Activated T-helper 17 cell treated with anti-CD3 and anti-CD28 coated beads, Interleukin-2, amount 50 U/mL, for 72 hours (primary cell): ENCODE measurements at places on chromosomes 13 and 19. TPM values are rescaled to one million over a fixed set of nuclear protein-coding genes. Genes with fewer than 3 reads are reported as not detected.

- ATAC-seq, result no peak
Measured at GRCh38 chr13:79745081-79745480, 264.1 kb downstream of the NDFIP2 start.

Gene CGB1
- not detected for total RNA-seq

Gene DDA1
- 45.8 TPM for total RNA-seq

Gene ERICH4
- not detected for total RNA-seq

GRCh38 chr13:65660731-65661130 lies 1569.4 kb downstream of the PCDH9 start:
- ATAC-seq, result no peak

Gene CSNK1G2
- 50.7 TPM for total RNA-seq

Gene NKG7
- 19.8 TPM for total RNA-seq

- ATAC-seq, result no peak
Measured at GRCh38 chr13:51036418-51036817, 74.7 kb downstream of the C13orf42 start.

- ATAC-seq, result no peak
Measured at GRCh38 chr19:55986487-55986886, at the start of gene NLRP5. TSS of gene NLRP5 (plus strand) at chr19:55986775.

Gene LYPD5
- 6.6 TPM for total RNA-seq

GRCh38 chr13:58051807-58052375 lies 420.3 kb downstream of the PCDH17 start:
- no peak for ATAC-seq

Gene CCDC61
- 27.6 TPM for total RNA-seq

GRCh38 chr13:50341526-50341925 lies 326.3 kb downstream of the KCNRG start:
- no peak for ATAC-seq

DNA sequence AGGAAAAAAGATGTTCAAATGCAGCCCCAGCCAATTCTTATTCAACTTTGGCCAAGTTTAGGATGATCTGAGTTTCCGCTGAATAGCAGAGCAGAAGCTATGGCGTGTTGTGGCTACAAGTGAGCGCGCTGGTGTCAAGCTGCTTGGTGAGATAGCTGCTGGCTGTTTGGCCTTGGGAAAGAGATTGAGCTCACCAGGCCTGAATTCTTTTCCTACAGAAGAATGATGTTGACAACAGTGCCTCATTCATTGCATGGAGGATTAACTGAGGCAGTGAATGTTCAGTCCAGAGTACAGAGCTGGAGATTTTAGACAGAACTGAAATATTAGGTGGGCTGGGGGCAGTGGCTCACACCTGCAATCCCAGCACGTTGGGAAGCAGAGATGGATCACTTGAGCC lies 31.5 kb upstream of the MAP3K10 start:
- no peak for ATAC-seq

DNA sequence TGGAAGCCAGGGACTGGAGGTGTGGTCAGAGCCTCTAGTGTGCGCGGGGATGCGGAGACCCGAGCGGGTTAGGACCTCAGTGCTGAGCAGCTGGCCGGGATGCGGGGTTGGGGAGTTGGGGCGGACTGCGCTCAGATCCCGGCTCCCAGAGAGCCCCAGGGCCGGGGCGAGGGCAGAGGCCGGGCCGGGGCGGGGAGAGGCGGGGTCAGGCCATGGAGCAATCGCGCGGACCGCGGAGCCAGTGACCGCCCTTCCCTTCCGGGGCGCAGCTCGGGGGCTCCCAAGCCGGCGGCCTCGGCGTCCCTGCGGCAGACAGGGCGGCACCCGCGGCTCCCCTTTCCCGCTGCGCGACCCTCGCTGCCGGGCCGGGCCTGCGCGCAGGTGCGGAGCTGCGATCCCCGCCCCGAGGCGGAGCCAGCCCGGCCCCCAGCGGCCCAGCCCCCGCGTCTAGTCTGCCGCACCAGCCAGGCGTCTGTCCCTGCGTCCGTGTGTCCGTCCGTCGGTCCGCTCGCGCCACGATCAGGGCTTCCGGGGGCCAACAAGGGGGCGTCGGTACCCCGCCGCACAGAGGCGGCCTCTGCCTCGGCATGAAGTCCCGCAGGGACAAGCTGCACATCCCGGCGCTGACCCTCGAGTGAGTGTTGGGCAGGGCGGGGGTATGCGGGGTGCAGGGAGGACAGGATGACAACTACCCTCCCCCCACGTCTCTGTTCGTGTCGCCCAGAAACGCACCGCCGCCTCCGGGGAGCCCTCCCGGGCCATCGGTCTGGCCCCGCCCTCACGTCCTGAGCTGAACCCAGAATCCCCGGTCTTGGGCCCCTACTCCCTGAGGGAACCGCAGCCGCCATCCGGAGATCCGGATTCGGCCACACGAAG lies 12.4 kb downstream of the MAST3 start:
- ATAC-seq, result peak; percentile 80

- no peak for ATAC-seq
Measured at GRCh38 chr13:103961129-103961528, 894.9 kb upstream of the SLC10A2 start.

GRCh38 chr19:43780706-43781525 lies at the start of gene KCNN4:
TSS of gene KCNN4 (minus strand) at chr19:43780973. CDS start at chr19:43780861, 112 bp downstream.
- peak; percentile 78 for ATAC-seq

Gene TMEM59L
- total RNA-seq, result 0.48 TPM

DNA sequence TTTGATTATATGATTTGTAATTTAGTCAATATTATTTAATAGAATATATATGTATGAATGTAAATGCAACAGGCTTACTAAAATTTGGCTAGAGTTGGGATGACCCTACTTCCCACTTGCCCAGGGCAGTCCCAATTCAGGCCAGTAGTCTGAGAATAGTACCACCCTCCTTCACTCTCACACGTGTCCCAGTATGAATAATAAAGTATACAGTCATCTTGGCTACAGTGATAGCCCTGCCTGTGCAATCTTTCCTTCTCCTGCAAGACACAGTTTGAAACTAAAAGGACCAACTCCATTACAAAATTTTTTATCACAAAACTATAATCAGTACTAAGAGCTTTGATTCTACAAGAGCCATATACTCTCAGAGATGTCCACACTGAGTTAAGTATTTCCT lies 76.2 kb downstream of the SACS start:
- ATAC-seq, result no peak

- ATAC-seq, result peak; percentile 46
Measured at GRCh38 chr19:16366433-16367260, 42.0 kb downstream of the KLF2 start.

- peak; percentile 22 for ATAC-seq
Measured at GRCh38 chr19:43700395-43701000, 15.4 kb upstream of the IRGC start.

Gene ZNF726
- 12.4 TPM for total RNA-seq

- ATAC-seq, result no peak
Measured at GRCh38 chr13:73060251-73061160, 1.7 kb downstream of the KLF5 start.

GRCh38 chr19:28454083-28454482 lies 758.9 kb downstream of the UQCRFS1 start:
- ATAC-seq, result no peak

Gene PRTN3
- not detected for total RNA-seq

DNA sequence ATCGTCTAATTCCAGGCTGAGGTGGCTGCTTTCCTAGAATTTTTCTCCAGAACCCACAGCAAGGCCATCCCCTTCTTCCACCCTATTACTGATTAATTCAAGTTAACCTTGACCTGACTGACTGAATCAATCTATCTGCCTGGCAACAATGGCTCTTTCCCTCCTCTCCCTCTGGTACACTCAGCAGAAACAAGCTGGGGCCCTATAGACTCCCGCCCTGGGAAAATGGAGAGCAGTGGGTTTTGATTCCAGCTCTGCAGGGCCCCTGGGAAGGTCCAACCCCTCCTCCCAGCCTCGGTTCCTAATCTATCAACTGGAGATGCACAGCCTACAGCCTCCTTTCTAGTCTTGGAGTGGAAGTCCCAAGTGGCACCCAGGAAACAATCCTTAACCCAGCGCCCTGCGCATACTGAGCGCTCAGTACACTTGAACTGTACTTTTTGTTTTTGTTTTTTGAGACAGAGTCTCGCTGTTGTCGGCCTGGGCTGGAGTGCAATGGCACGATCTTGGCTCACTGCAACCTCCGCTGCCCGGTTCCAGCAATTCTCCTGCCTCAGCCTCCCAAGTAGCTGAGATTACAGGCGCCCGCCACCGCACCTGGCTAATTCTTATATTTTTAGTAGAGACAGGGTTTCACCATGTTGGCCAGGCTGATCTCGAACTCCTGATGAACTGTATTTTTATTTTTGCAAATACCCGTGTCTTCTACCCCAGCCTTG lies 5.2 kb upstream of the C3 start:
- ATAC-seq, result no peak

DNA sequence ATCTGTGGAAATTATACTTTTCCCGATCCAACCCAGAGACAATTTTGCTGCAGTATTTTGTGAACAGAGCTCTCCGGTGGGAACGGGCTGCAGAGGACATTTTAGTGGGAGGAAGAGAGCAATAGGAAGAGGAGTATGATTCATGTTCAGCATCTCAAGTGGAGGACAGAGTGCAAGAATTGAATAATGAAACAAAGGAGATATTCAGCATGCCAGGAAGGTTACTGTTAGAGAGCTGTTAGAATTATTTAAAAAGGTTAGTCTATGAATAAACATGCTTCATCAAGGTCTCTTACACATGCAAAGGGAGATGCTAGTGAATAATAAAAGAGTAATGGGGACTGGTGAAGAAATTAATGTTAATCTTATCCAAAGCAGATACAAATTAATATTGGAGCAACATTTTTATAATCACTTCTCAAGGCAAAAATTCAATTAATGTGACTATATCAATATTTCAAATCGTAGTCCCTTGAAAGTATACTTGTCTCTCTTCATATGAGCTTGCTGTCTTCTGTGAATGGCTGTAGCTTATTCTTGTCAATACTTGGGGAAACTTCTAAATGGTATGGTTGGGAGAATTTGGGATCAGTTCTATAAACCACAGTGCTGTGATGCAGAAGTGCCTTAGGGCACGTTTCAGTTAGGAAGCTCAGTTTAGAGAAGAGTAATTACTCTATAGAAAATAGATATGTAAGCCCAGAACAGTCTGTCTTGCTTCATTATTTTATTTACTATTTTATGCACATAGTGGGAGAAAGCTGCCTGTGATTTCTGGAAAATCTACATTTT lies 1165.8 kb downstream of the OLFM4 start:
- ATAC-seq, result no peak

DNA sequence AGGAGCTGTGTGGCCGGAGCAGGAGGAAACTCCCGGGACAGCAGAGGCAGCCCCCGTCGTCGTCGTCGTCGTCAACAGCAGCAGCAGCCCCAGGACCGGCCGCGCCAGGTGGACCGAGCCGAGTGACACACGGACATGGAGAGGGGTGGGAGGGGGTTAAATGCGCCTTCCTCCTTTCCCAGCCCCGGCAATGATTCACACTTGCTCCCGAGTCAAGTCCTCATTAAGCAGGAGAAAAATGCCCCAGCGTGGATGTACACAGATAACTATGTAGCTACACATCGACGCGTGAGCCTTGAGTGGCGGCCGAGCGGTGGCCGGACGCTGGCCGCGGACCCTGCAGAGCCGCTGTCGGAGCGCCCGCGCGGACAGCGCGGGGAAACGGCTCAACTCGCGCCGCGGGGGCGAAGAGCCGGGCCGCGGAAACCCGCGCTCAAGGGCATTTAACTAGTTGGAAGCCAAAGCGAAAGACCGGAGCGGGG lies 645 bp downstream of the UBL3 start:
- ATAC-seq, result peak; percentile 25

Gene FUT2
- total RNA-seq, result not detected

- ATAC-seq, result no peak
Measured at GRCh38 chr19:14950421-14950820, 9.1 kb downstream of the OR7C2 start.

- peak; percentile 86 for ATAC-seq
Measured at GRCh38 chr13:22114630-22115311, 443.9 kb downstream of the FGF9 start.

DNA sequence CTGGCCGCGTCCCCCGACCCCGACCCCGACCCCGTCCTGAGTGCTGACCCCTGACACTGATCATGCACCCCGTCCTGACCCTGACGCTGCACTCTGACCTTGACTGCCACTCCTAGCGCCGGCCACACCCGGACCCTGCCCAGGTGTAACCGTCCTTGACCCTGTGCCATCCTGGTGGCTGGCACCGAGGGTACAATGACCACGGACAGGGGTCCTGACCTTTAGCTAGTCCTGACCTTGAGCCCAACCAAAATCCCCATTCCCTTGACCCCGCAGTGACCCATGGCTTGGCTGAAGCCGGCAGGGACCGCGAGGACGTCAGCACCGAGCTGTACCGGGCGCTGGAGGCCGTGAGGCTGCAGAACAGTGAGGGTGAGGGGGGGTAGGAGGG lies 25.9 kb downstream of the CLEC4M start:
- ATAC-seq, result no peak

GRCh38 chr13:89082623-89083022 lies 1411.5 kb downstream of the SLITRK5 start:
- ATAC-seq, result no peak

Gene ZNF525
- total RNA-seq, result 12.0 TPM

- no peak for ATAC-seq
Measured at GRCh38 chr13:59488436-59488835, 675.3 kb downstream of the DIAPH3 start.

DNA sequence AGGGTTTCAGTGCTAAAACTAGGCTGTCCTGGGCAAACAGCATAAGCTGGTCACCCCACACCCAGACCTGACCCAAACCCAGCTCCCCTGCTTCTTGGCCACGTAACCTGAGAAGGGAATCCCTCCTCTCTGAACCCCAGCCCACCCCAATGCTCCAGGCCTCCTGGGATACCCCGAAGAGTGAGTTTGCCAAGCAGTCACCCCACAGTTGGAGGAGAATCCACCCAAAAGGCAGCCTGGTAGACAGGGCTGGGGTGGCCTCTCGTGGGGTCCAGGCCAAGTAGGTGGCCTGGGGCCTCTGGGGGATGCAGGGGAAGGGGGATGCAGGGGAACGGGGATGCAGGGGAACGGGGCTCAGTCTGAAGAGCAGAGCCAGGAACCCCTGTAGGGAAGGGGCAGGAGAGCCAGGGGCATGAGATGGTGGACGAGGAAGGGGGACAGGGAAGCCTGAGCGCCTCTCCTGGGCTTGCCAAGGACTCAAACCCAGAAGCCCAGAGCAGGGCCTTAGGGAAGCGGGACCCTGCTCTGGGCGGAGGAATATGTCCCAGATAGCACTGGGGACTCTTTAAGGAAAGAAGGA lies 2.8 kb downstream of the PPP1R12C start:
- ATAC-seq, result no peak

Gene CCDC9
- 38.9 TPM for total RNA-seq

GRCh38 chr13:46178821-46179220 lies 3.2 kb downstream of the LCP1 start:
- peak; percentile 14 for ATAC-seq
